Stimulated activated CD4-positive, alpha-beta T cell treated with anti-CD3 and anti-CD28 coated beads, Interleukin-1b, Interleukin-23, amount 100 ng/mL, for 1 hour (primary cell): ENCODE measurements at places on chromosomes 2 and 18.

- DNase-seq: no peak
Measured at GRCh38 chr2:40315683-40316082, 136.2 kb downstream of the SLC8A1 start.

GRCh38 chr2:156455361-156455975 is 19.3 kb downstream of the GPD2 start:
- DNase-seq: no peak

DNA sequence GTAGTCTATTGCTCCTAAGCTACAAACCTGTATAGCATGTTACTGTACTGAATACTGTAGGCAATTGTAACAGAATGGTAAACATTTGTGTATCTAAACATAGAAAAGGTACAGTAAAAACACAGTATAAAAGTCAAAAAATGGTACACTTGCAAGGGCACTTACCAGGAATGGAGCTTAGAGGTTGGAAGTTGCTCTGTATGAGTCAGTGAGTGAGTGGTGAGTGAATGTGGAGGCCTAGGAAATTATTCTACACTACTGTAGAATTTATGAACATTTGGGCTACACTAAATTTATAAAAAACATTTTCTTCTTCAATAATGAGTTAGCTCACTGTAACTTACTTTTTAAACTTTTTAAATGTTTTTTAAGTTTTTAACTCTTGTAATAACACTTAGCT is 19.0 kb downstream of the NABP1 start:
- no peak for DNase-seq

DNA sequence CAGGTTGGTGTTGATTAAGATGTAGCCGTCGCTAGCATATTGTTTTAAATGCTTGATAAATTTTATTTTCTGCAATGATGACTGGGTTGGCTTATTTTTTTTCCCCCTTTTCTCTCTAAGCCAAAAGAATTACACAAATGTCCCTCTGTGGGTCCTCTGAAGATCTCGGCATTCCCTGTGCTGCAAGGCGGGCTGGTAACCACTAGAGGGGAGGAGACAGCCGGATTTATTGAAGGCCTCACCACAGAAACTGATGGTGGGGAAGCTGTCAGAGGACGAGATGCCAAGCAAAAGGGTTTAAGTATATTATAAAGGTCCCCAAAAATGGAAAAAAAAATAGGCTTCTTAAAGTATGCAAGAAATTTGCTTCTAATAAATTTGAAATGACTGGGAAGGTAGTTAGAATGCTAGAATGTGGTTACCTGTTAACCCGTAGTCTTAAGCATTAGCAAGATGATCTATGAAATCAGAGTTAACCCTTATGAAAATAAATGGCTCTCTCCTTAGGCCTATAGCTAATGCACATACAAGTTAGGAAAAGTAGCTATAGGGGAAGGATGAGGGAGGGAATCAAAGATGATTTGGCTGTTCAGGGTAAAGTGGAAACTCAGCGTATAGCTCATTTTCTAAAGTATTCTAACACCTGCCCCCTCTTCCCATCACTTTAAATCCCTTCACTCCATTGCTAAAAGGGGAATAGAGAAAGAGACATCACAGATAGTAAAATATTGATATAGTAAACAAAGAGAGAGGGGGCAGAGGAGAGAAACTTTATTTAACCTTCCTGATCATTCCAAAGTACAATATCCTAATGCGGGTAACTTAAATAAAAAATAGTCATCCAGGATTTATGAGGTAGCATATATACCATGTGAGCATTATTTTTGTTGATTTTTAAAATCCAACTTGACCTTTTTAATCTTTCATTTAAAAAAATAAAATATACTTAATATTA is 894.5 kb upstream of the POU3F3 start:
- no peak for DNase-seq

DNA sequence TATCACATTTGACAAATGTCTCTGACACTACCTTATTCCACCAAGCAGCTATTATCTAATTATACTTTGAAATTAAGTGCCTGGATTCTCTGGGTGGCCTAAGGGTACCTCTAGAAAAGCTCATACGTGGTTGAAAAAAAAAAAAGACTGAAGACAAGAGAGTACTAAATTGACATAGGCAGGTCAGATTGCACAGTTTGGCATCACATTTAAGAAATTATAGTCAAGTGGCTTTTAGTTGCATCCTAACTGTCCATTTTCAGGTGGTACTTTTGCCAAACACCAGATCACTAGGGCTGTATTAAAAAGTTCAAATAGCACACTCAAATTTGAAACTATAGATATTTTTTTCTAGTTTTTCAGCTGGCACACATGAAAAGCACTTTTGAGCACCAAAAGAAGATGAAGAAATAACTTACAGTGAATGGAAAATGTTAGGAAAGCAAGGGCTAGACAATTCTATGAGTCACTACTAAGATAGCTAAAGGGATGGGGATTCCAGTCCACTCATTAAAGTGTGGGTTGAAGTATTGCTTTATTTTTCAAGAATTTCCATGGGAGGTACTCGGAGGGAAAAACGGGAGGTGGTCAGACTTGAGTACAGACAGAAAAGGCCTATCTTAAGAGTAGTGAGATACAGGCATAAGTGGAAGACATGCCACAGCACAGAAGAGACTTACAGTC is 106.5 kb upstream of the COL5A2 start:
- DNase-seq: no peak

DNA sequence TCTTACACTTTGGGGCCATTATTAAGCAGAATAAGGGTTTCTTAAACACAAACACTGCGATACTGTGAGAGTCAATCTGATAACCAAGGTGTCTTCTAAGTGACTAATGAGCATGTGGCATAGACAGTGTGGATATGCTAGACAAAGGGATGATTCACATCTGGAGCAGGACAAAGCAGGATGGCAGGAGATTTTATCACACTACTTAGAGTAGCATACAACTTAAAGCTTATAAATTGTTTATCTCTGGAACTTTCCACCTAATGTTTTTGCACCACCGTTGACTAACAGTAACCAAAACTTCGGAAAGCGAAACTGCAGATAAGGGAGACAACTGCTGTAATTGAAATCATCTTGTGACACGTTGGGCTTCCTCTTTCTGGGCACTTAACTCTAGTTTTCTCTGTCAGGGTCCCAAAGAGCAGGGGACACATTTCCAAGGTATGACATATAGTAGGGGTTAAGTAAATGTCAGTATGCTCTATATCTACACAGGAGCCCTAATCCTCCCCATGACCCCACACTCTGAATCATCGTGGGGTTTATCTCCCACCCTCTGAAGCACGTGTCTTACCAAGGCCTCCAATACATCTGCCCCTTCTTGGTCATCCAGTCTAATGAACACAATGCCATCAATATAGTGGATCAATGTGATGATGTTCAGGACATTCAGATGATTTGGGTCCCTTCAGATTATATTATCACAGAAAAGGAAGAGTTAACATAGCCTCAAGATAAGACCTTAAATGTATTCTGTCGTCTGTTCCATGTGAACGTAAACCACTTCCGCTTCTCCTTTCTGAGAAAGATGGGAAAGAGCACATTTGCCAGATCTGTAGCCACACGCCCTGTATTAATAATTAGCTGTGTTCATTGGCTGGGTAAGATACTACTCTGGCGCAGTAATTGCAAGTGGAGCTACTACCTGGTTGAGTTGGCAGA is 78.7 kb downstream of the FTCDNL1 start:
- DNase-seq: no peak

- DNase-seq: no peak
Measured at GRCh38 chr18:71643822-71644221, 900.3 kb downstream of the CBLN2 start.

DNA sequence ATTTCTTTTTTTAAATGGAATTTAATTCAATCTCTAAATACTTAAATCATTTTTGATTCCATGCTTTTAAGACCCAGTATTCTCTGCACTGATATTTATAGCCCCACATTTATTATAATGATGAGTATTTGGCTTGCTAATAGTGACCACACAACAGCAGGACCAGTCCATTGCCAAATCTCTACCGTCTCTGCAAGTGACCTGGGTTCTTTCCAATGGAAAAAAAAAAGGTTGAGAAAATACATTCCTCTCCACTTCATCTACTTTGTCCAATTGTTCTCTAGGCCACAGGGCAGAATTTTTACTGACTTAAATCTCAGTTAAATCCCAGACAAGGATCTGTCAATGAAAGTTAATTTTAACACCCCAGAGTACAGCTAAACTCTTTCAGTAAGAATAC is 20.5 kb downstream of the GRB14 start:
- no peak for DNase-seq

DNA sequence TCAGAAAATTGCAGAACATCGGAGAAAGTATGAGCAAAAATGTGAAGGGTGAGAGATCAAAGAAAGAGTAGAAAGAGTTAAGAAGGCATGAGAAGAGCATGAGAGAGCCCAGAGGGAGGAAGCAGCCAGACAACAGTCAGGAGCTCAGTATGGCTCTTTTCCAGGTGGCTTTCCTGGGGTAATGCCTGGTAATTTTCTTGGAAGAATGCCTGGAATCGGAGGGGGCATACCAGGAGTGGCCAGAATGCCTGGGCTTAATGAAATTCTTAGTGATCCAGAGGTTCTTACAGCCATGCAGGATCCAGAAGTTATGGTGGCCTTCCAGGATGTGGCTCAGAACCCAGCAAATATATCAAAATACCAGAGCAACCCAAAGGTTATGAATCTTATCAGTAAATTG is 271.8 kb upstream of the TFPI start:
- no peak for DNase-seq

- no peak for DNase-seq
Measured at GRCh38 chr2:15262792-15263191, 298.3 kb downstream of the NBAS start.

DNA sequence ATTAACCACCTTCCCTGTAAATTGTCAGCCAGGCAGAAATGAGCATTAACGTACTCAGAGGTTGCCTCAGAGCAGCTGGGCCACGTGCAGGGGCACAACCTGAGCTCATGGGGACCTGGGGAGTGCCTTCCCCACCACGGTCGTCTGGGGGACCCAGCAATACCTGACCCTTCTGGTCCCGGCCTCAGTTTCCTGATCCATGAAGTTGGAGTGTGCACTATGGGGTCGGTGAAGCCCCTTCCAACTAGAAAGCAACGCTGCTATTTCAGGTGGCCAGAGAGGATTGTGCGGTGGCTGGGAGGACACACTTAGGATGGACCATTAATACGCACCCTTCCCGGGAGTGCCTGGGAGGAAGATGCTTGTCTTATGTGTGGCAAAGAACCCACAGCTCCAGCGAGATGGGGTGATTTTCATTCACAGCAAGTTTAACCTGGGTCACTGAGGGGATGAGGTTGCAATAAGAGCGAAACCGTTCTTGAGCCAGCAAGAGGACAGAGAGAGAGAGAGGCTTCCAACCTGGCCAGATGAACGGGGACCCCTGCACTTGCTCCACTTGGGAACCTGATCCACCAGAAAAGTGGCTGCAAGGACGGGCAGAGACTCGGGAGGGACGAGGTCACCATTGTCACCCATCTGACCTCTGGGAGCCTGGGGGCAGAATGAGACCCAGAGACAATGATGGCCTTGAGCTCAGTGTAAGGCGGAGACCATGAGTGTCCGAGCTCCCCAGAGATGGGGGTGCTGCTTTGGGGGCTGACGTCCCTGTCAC is 36.2 kb downstream of the NGEF start:
- no peak for DNase-seq

DNA sequence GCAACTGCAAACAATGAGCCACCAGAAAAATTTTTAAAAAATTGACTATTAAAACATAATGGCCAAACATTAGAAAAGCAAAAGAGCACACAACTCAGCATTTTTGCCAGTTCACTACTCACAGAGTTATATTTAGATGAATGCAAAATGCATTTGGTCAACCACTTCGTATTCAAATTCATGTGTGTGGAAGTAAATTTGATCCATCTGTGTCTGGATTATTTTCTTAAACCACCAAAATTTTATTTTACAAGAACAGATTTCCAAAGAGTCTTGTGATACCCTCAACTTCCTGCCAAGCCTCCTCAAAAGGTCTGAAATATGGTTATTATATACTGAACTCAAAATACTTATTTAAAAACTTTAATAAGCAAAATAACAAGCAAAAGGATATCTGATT is 57.4 kb downstream of the PPP1R1C start:
- DNase-seq: no peak

- no peak for DNase-seq
Measured at GRCh38 chr18:42480441-42480840, 525.4 kb downstream of the PIK3C3 start.

DNA sequence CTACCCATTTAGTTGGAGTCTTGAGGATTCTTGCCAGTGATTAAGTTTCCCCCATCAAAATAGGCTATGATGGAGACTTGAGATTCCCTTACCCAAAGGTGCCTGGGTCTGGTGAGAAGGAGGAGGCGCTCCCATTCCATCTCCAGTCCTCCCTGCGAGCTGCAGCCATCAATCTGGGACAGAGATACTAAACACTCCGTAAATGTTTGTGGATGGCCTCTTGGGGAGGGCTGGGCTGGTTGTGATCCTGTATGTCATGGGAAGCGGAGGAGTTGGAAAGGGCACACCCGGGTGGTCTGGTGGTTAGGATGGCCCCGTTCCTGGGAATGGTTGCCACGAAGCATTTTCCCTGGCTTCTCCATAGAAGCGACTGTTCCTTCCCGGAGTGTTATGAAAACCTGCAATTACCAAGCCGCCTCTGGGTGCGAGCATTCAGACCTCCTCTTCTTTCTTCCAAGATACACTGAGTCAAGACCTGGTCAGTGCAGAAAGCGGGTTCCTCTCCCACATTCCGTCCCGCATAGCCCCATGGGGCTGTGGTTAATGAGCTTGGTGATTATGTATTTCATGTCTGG is 196.9 kb downstream of the CTIF start:
- no peak for DNase-seq

- no peak for DNase-seq
Measured at GRCh38 chr2:120632796-120633646, 102.6 kb upstream of the GLI2 start.

GRCh38 chr2:60553495-60554073 is at the start of gene BCL11A:
Gene BCL11A, minus strand, starts transcription at chr2:60553654. Its CDS starts 384 bp downstream, at chr2:60553270.
- DNase-seq: no peak

GRCh38 chr2:30789670-30790210 is 17.5 kb downstream of the CAPN13 start:
- no peak for DNase-seq

DNA sequence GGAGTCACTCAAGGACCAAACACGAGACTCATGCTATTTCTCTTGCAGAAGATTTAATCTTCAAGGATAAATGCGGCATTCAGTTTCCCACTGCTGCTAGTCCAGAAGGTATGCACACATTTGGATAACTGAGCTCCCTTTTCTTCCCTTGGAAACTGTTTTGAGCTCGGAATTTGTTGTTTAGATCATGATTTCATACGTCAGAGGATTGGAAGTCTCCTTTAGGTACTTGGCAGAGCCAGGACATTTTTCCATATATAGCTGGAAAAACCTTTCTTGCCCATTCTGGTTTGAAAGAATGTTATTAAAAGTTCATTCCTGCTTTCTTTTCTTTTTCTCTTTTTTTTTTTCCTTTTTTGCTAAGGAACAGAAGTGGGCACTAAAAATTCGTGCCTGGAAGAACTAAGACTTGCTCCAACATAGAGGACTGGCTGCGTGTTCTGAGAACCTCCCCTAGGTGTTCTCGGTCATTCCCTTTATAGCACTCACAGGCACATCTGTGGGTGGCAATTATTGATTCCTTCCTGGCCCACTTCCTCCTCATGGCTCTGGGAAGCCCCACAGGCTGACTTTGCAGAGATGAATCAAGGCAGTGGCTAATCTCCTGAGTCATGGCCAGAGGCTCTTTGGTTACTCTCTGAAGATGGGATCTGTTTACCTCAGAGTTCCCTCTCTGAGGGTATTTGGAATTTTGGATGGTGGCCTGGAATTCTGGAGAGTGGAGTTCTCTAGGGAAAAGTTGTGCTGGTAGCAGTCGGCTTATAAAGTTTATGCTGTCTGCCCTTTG is 104.8 kb downstream of the PLCL1 start:
- DNase-seq: no peak

- DNase-seq: no peak
Measured at GRCh38 chr2:137802038-137802437, 162.2 kb upstream of the HNMT start.
